Stimulated activated CD4-positive, alpha-beta T cell treated with anti-CD3 and anti-CD28 coated beads, Interleukin-4, amount 100 ng/mL, for 4 hours (primary cell): ENCODE measurements at places on chromosomes 2 and 18.

DNA sequence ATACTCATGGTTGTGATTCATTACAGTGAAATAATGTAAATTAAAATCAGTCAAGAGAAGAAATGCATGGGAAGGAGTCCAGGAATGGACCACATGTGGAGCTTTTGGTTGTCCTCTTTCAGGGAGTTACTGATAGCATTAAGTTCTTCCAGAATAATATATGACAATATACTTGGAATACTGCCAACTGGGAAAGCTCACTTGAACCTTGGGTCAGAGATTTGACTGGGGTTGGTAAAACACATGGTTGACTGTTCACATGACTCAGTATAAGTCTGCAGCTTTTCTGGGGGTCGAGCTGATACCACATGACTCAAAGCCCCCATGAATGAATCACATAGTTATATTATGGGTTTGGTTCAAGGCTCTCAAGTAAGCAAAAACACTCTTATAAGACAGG is 1109.0 kb upstream of the CHAC2 start:
- DNase-seq, result no peak

DNA sequence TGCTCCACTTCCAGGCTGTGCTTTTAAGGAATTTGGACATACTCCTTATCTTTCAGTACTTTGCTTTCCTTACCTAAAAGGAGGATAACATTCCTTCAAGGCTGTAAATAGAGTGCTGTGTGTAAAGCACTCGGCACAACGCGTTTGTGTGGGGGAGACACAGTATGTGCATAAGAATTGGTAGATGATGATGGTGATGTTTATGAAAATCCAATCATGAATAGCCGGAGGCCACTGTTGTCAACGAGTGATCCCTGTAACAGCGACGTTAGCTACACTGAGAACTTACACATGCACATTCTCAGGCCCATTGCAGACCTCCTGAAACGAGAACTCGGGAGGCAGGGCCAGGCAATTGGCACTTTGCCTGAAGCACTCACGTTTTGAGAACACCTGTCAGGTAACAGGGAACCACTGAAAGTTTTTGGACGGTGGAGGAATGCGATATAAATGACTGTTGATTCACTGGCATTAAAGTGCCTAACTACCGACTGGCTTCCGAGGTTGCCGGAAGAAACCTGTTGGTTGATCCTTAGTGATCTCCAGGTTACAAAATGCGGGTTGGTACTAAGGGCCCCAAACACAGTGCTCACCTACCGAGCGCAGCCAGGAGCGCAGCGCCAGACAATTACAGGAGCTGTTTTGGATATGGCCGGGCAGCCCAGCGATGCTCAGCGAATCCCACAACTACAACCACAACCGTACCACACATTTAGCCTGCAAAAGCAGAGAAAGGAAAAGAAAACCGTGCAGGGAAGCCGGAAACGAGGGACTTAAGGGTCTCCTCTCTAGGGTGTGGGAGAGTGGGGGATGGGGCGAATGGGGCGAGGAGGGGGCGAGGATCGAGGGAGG is 1.0 kb upstream of the MAP4K4 start:
- DNase-seq, result no peak

- no peak for DNase-seq
These were observed 88.8 kb upstream of the ACVR2A start for GRCh38 chr2:147756069-147756468.

DNA sequence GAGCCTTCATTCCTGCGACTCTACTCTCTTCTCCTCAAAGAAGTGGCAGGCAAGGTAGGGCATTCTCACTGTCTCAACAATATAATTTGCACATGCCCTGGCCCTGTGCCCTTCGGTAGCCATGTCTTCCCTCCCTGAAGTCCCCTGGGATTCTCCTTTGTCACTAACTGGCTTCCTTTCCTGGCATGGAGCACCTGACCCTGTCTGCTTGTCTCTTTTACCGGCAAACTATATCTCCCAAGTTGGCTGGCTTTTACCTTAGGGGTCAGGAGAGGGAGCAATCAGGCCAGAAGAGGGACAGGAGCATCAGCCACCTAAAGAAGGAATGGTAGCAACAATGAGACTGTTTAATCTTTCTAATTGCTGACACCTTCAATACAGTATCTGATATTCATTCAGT is 51.9 kb upstream of the RMDN2 start:
- no peak for DNase-seq

- no peak for DNase-seq
These were observed 57.6 kb upstream of the REL start for GRCh38 chr2:60823694-60824305.

- no peak for DNase-seq
These were observed 857.7 kb downstream of the GALR1 start for GRCh38 chr18:78107363-78107762.

- DNase-seq, result no peak
These were observed 88.5 kb upstream of the UXS1 start for GRCh38 chr2:106282462-106283170.

DNA sequence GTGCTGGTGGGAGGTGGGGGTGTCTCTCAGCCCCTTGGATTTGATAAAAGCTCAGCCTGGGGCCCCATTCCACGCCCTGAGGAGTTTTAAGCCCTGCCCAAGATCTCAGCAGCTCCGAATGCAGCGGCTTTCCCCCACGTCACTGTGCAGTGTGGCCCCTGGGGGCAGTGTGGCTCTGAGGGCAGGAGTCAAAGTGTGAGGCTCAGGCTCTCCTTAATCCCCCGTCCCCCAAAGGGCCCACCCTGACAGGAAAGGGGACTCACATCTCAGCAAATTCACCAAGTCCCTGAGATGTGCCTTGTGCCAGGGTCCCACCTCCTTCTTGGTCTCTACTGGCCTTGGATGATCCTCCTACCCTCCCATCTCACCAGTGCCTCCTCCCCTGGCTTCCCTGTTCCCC is 25.2 kb downstream of the NPPC start:
- no peak for DNase-seq
